Psoas muscle (tissue), 8 donors: ENCODE measurements at places on chromosomes 4 and X. TPM values are rescaled to one million over a fixed set of nuclear protein-coding genes. Genes with fewer than 3 reads are reported as not detected.

- no peak for DNase-seq
These were observed 9.3 kb downstream of the PAGE4 start for GRCh38 chrX:49838374-49838773.

DNA sequence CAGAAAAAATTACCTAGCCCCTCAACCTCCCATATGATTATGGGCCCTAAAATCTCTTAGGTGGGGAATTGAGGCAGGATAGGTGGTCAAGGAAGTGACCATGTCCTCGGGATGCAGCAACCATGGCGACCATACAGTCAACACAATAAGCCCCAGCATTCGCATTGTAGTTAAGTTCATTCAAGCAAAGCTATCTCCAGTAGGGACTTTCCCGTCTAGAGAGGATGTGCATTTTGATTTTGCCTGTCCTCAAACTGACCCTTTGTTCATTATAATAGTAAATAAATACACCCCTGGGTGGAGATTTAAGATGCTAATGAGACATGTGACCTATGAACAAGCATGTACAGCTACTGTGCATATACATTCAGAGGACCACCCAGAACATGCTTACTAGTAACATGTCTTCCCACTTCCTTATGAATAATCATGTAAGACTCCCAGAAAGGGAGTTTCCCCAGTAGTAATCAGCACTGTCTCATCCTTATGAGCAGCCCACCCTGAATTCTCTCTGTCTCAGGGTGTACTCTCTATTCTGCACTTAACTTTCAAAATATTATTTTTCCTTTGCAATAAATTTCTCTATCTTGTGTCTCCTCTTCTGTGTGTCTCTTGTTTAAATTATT lies 74.3 kb downstream of the NUDT11 start:
- DNase-seq, result no peak

Gene MGARP
- polyA plus RNA-seq, result 2.1 TPM

Gene GYPE
- polyA plus RNA-seq, result 0.26 TPM

Gene SH3D19
- polyA plus RNA-seq, result 13.4 TPM

Gene ZNF185
- polyA plus RNA-seq, result 1.1 TPM
